ENCODE measurements at places on chromosomes 13 and 19.

GRCh38 chr13:46683676-46684260 is 113.2 kb downstream of the ESD start:
- no peak for DNase-seq

- DNase-seq = no peak
Measured at GRCh38 chr19:56189785-56190184, 7.8 kb downstream of the ZSCAN5B start.

DNA sequence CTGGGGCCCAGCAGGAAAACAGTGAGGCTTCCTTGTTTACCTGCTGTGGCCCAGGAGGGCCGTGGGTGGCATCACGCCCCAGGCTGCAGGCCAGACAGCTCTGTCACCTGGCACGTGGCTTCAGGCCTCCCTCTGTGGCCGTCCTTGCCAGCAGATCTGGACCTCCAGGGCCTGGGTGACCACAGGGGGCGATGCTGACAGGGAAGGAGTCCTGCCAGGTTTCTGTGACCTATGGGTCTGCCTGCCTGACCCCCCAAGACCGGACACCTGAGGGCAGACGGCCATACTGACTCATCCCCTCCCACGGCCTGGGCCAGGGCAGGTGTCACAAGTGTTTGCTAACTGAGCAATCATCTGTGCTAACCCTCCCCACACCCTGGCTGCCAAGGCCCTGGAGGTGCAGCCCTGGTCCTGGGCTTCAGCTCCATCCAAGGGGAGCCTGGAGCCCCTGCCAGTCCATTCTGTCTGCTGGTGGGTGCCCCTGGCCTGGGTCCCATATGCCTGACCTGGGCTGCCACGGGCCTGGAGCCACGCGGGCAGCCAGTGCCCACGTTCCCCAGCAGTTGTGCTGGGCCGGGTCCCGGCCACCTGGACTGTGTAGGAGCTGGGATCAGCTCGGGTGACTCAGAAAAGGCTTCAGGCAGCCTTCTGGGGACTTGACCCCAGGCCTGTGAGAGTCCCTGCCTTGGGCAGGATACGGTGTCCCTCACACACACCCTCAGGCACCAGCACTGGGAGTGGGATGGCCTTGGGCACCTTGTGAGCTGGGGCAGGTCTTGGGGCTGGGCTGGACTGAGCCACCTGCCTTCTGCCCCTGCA is 3.7 kb downstream of the CDC34 start:
- no peak for DNase-seq

GRCh38 chr13:50401049-50401505 is 385.8 kb downstream of the KCNRG start:
- DNase-seq = no peak

GRCh38 chr13:40458720-40458990 is 207.8 kb downstream of the FOXO1 start:
- DNase-seq = no peak

- DNase-seq = no peak
Measured at GRCh38 chr19:38733241-38733492, 11.1 kb downstream of the CAPN12 start.

Data from OCI-LY7 (cell line).